ENCODE measurements at places on chromosomes 12 and 14.

- DNase-seq, result no peak
Observed at GRCh38 chr14:37791384-37792036, 196.1 kb downstream of the TTC6 start.

- DNase-seq, result no peak
Observed at GRCh38 chr12:12899530-12900380, 8.4 kb downstream of the GPRC5A start.

- no peak for DNase-seq
Observed at GRCh38 chr12:108357834-108358579, 18.9 kb upstream of the CMKLR1 start.

DNA sequence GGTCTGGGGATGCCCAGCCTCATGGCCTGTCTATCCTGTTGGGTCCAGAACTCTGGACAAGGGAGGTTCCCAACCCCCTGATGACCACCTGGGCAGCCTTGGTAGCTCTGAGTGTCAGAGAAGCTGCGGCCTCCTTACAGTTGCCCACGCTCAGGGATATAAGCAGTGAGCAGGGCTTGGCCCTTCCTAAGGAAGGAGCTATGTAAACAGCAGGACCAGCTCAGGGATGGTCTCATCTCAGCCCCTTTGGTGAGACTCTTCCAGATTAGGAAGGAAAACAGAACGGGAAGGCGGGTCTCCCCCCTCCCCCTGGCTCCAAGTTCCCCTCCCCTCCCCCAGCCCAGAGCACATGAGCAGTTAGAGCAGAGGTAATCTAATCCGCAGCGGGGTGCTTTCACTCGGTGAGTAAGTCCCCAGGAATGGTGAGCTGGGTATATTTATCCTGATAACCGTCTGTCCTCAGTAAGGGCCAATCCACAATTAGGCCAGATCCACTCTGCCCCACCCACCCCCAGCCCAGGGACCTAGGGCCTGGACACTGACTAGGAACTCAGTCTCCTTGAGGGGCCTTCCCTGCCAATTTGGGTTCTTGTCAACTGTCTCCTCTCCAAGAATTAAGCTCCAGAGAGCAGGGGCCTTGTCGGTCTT is 29.5 kb upstream of the RPLP0 start:
- no peak for DNase-seq

- DNase-seq, result no peak
Observed at GRCh38 chr12:54658306-54659264, 10.4 kb upstream of the DCD start.

DNA sequence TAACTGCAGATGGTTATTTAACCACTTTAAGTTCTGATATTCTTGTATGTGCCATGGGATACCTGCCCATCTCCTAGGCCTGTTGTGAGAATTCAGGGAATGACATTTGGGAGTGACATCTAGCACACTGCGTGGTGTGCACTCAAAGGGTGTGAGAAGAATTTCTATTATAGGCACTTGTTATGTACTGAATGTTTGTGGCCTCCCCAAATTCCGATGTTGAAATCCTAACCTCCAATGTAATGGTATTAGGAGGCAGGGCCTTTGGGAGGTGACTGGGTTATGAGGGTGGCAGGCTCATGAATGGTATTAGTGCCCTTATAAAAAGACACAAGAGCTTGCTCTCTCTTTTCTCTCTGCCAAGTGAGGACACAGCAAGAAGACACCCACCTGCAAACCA is 27.6 kb downstream of the VCPKMT start:
- no peak for DNase-seq

DNA sequence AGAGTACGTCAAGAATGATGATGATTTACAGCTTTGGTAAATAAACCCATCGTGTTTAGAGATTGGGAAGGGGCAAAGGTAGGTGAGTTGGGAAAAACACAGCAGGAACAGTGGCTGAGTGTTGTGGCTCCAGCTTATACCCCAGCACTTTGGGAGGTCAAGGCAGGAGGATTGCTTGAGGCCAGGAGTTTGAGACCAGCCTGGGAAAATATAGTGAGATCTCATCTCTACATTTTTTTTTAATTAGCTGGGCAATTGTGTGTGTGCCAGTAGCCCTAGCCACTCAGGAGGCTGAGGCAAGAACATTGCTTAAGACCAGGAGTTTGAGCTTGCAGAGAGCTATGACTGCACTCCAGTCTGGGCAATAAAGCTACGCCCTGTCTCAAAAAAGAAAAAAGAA is 77.1 kb downstream of the RASSF9 start:
- no peak for DNase-seq

DNA sequence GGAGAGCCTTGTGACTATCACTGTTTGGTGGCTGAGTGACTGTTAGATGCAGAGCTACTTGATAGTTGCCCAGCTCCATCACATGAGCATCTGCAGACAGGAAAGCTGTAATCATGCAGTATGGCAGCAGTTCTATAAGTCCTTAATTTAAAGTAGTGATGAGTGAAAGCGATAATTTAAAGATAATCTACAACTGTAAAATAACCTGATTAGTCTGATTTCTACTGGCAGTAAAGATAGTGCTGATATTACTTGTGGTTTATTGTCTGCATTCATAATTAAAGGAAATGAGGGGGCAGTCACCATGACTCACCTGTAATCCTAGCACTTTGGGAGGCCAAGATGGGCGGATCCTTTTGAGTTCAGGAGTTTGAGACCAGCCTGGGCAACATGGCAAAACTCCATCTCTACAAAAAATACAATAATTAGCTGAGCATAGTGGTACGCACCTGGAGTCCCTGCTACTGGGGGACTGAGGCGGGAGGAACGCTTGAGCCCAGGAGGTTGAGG is 41.2 kb upstream of the PLEKHD1 start:
- no peak for DNase-seq

DNA sequence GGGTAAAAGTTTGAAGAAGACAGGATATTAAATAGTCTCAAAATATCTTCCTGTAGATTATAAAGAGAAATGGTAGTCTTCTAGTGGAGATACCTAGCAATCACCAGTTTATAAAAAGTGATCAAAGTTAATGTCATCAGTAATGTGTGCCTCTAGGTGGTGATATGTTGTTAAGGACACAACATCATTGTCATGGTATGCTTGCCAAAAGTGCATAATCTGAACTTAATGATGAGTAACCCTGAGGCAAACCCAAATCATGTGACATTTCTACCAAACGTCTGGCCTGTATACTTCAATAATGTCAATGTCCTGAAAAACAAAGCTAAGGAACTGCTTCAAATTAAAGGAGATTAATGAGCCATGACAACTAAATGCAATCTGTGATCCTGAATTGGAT is 214.7 kb downstream of the PHLDA1 start:
- no peak for DNase-seq

GRCh38 chr14:101481557-101481956 is 79.7 kb upstream of the DIO3 start:
- no peak for DNase-seq

GRCh38 chr12:106541201-106541600 is 41.6 kb upstream of the RFX4 start:
- DNase-seq, result no peak

DNA sequence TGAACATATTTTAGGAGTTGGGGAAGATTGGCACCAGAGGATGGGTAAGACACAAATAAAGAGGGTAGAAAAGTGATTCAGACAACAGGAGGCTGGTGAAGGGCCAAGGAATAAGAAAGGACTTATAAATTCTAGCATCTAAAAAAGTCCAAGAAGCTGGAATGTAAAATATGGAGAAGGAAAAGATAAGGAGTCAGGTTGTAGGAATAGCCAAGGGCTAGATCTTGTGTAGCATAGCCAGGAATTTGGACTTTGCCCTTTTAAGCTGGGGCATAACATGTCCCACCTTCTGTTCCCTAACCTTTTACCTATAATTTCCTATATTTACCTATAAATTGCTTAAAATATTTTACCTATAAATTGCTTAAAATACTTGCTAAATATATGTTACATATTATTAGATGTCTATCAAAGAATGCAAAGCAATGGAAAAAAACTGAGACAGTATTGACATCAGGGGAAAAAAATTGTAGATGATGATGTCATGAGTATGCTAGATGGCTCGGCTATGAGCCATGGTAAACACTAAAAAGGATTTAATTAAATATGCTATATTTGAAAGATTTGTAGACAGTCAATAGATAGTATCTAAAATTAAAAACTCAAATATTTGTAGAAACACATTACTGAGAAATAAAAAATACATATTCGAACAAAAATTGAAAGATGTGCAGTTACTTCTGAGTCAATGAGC is 99.7 kb upstream of the PLEKHG7 start:
- DNase-seq, result no peak

DNA sequence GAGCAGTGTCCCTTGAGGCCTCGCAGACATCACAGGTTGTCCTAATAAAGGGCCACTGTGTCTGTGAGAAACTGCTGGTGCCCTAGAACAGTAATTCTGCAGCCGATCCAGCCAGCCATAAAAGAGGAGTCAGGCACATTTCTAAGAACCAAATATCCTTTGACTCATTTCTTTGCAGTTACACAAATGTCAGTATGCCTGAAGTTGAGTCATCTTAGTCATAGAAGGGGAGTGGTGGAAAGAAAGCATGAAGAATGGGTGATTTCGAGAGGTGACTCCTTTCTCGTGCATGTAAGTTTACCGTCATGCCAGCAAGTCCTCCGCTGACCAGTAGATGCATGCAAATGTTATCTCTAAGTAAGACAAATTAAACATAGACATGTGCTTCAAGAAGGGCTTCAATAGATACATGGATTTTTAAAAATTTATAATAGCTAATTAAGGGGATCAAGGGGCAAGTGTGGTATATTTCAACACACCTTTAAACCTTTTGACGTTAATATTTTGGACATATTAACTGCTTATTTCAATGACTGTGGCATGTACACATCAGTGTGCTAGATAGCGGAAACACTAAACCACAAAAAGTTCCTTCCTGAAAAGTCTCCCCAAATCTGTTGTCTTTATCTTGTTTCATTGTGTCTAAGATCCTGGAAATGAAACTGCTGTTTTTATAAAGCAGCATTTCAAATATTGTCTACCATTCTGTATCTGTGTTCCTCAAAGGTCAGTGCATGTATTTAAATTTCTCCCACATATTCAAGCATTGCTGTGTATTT is 497.4 kb downstream of the NPAS3 start:
- no peak for DNase-seq

- no peak for DNase-seq
Observed at GRCh38 chr12:50679612-50680011, 84.3 kb upstream of the ATF1 start.

- DNase-seq, result no peak
Observed at GRCh38 chr12:32587581-32588495, 91.3 kb upstream of the DNM1L start.

GRCh38 chr12:78963439-78964227 is 99.1 kb downstream of the SYT1 start:
- DNase-seq, result no peak

DNA sequence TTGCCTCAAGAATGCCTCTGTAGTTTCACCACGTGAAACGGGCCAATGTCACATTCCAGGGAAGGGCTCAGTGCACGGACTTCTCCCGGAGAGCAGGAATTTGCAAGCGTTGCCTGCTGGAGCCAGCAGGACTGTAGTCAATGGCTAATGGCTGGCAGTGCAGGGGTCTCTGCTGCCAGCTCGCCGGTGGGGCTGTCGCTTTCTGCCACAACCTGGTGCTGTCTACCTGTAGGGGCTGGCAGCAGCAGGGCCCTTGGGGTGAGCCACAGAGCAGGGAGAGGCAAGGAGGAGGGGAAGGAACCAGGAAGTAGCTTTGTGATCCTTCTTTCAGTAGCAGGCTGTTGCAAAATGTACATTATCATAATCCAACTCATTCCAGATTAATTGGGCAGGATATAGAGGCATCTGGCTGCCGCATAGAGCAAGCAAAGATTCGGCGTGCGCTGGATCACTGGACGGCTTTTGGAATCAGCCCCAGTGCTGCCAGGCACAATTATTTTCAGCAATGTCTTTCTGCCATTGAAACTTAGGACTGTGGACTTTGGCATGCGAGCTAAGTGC is 114.1 kb downstream of the PAPOLA start:
- DNase-seq, result no peak

- no peak for DNase-seq
Observed at GRCh38 chr14:27605282-27605681, 1007.4 kb upstream of the NOVA1 start.

GRCh38 chr14:60212503-60213371 is 36.3 kb upstream of the PPM1A start:
- no peak for DNase-seq

- DNase-seq, result no peak
Observed at GRCh38 chr12:5953835-5954586, 9.0 kb upstream of the ANO2 start.

- DNase-seq, result no peak
Observed at GRCh38 chr12:98419795-98420404, 95.5 kb upstream of the TMPO start.

- DNase-seq, result no peak
Observed at GRCh38 chr14:99234355-99234754, 37.6 kb downstream of the BCL11B start.
